Esophagus squamous epithelium (tissue), 5 donors: ENCODE measurements at places on chromosomes 6 and 20. TPM values are rescaled to one million over a fixed set of nuclear protein-coding genes. Genes with fewer than 3 reads are reported as not detected.
A peak's percentile ranks its signal among the peaks of the same experiment; 100 is the strongest.

Gene EFCAB8
- total RNA-seq: 0.38 TPM

GRCh38 chr20:44728801-44729443 lies 13.8 kb downstream of the CCN5 start:
- no peak for DNase-seq

GRCh38 chr20:37954626-37955025 lies 51.7 kb downstream of the VSTM2L start:
- DNase-seq: no peak

DNA sequence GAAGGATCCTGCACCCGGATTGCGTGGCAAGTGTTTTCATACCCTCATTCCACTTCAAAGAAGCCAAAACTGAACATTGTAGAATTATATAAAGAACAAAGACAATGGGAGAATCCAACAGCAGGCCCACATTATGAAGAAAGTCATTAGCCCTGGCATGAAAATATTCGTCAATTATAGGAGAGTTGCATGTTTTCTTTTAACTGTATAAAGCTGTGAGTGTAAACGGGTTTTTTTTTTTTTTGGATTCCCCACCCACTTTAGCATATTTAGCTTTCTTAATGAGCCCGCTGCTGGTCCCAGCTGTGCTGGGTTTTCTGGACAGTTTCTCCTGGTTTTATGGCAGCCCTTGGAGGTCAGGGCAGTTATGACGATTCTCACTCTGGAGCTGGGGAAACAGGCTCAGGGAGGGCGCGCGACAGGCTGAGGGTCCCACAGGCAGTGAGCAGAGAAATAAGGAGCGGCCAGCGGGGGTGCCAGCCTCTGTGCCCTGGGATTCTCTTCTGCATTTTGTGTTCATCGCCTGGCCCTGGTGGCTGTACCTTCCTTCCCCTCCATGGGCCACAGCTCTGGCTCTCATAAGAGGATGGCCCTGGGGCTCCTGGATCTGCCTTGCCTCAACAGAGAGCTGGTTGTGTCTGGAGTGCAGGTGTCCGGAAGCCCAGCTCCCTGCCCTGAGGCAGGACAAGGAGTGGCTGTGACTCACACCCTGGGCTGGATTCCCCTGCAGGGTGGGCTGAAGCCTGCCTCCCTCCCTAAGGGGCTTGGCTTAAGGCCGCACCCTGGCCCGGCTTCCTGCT lies 24.1 kb upstream of the SULF2 start:
- DNase-seq: no peak

Gene TPX2
- 24.6 TPM for total RNA-seq

GRCh38 chr20:60968853-60969720 lies 283.0 kb upstream of the CDH4 start:
- no peak for DNase-seq

DNA sequence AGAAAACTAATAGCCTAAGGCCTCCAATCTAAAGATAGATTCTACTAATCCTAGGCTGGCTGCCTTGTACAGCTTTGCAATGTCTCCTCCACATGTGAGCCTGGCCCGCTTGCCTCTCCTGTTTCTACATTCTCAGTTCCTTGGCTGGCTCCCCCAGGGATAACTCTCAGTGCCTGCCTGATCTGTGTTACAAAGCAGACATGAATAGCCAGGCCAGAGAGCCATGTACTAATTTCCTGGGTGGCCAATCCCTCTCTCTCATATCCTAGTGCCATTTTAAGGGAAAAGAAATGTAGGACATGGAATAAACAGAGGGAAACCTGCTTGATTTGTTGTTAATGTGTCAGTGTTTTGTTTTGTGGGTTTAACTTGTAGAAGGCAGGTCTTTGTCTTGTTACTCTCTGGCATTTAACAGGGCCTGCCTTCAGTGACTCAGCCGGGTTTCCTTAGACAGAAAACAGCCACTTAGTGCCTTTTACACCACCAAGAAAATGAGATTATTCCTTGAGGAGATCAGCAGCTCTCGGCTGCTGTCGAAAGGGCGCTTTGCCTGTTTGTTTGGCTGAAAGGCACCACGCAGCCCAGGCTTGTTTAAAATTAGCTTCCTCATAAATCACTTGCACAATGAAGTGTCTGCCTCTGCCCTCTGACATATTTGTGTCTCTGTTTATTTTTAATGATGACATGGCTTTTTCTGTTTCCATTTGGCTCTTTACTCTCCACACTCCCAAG lies 702.7 kb downstream of the MAFB start:
- no peak for DNase-seq

DNA sequence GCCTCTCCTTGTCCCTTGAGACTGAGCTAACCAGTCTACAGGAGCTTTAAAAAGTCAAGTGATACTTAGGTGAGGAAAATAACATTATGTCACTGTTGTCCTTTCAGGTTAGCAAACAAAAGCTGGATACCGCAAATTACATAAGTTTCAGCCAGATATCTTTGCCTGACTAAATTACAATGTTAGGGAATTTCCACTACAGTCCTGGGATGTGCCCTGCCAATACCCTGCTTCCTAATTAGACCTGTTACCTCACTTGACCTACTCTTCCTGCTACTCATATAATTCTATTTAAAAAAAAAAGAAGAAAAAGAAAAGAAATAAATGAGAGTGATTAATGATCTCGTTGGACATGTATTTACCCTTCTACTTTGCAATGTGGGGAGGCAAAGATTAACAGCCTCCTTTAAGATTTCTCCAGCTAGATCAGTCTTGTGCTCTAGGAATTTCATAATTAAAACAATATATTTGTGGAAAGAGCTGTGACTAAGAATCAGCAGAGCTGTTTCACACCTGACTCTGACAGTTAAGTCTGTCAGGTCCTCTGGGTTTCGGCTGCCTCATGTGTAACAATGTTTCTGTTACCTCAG lies 318.9 kb downstream of the HDGFL1 start:
- DNase-seq: no peak

DNA sequence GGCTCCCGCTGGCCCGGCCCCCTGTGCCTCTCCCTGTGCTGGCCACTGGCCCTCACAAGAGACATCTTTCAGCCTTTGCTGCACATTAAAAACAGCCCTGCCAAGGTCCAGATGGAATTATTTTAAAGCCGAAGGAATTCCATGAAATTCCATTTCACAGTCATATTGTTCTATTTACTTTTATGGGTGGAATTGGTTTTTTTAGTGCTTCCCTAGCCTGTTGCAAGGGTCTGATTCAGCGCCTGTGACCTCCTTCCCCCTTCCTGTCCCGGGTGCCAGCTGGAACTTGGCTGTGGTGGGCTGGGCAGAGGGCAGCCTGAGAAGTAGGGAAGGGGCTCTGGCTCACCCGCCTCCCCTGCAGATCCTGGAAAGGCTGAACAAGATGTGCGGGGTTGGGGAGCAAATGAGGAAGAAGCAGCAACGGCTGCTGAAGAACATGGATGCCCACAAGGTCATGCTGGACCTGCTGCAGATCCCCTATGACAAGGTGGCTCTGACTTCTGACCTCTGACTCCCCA lies 34.3 kb downstream of the UQCC2 start:
- no peak for DNase-seq

GRCh38 chr6:166511316-166511715 lies 75.2 kb downstream of the RAMACL start:
- no peak for DNase-seq

- DNase-seq: no peak
Measured at GRCh38 chr6:10854922-10855632, 16.7 kb upstream of the MAK start.

DNA sequence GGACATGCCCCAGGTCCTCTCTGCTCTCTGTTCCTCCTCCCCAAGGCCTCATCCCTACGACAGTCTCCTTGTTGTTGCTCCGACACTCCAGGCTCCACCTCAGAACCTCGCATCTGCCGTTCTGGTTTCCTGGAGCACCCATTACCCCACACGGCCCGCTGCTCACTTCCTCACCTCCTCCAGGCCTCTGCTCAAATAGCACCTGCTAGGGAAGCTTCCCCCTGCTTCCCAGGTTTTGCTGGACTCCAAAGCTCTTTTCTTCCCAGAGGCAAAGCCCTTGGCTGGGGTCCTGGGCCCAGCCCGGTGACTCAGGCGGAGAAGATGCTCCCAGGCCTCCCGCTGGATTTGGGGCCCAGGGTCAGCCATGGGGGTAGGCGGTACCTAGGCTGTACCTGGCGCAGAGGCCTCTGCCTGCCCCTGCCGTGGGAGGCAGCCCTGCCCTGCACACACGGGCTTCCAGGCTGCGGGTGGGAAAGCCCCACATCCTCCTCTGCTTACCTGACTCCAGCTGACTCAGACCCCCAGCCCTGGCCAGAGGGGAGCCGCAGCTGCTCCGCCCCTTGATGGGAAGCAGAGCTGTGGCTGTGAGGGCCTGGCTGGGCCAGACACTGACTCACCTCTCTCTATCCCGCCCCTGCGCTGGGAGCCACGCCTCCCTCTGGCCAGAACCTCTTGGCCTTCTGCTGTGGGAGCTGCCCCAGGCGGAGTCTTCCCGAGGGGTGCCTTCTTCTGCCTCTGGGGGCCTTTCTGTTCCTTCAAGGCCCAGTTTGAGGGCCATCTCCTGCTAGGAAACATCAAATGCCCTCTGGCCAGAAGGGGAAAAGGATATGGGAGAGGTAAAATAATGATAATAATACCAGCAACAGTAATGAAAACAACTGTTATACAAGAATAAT lies 130.5 kb downstream of the CEBPB start:
- peak; percentile 30 for DNase-seq

Gene CDC40
- total RNA-seq: 6.9 TPM

GRCh38 chr20:61896058-61896961 lies 169.4 kb downstream of the TAF4 start:
- no peak for DNase-seq

GRCh38 chr20:48735112-48735511 lies 92.7 kb downstream of the PREX1 start:
- DNase-seq: no peak

DNA sequence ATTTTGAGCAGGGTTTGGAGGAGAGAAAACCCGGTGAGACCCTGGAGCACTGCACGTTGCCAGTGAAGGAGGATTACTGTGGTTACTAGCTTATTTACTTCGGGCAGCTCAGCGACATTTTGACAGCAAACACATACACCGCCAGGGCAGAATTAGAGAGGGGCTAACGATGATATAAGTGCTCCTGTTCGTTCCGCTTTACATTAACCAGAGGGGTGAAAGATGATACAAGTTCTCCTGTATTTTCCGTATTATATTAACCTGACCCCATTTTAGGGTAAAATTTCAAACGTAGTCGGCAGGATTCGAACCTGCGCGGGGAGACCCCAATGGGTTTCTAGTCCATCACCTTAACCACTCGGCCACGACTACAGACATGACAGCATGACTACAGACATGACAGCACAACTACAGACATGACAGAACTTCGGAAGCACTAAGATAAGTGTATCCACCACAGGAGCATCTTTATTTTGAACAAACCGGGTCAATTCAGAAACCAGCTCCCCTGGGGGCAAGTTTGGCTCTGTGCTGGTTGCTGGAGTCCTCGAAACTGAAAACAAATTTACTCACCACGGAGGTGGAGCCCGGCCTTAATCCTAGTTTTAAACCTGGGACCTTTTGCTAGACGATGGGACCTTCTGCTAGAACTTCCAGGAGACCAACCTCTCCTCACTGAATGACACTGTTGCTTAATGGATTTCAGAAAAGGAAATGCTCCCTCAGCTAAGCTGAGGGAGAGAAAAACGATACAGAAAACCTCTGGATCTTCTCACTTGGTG lies 80.4 kb upstream of the ZNF184 start:
- DNase-seq: no peak

Gene GATA5
- total RNA-seq: 0.19 TPM

DNA sequence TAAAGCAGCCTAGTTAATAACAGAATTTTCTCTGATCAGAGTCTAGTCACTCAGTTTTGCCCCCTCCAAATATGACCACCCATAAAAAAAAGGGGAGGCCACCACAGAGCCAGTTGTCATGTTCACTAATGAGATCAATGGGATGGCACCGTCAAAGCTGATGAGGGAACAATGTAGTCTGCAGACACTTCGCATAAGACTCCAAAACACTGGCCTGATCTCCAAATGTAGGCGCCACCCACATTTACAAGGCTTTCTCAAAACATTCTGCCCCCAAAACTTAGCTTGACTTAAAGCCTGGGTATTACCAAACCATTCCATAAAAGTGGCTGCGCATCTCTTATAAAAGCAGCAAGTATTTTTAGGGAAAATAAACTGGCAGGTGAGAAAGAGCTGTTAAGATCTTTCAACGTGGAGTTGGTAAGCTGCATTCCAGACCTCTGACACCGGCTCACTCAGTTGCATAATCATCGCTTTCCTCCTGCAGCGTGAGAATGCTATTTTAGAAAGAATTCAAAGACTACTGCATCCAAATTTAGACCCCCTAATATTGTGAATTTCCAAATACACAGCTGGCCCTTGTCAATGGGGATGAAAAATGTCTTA lies 59.3 kb downstream of the TBC1D7 start:
- DNase-seq: no peak

Gene SEL1L2
- not detected for total RNA-seq

DNA sequence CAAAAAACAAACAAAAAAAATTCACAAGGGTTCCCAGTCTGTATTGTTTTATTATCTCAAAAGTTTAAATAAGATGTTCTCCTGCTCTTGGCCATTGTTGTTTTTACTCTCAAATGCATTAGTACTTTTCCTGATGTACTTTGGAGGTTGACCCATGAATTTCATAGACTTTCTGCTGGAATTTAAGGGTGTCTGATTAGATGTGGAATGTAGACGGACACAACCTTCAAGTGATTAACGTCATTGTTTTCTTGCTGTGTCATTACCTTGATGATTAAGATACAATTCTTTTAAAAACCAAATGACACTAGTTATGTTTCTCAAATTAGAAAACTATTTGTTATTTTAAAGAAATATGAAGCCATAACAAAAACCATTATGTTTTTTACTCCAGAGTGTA lies 421.4 kb upstream of the RUNX2 start:
- DNase-seq: no peak

DNA sequence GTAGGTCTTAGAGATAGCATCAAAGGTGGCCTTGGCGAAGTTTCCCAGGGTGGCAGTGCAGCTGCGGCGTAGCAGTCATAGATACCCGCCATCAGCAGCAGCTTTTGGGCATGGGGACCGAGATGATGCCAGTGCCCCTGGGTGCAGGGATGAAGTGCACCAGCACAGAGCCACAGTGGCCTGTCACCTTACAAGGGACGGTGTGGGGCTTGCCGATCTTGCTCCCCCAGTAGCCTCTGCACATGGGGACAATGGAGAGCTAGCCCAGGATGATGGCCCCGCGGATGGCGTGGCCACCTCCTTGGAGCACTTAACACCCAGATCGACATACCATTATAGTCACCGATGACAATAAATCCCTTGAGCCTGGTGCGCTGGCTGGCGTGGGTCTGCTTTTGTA lies 195.5 kb downstream of the ZMYND8 start:
- DNase-seq: no peak

Gene GGTLC1
- total RNA-seq: not detected

GRCh38 chr6:56652231-56652630 lies 9.5 kb upstream of the DST start:
- DNase-seq: no peak

Gene SLC17A3
- not detected for total RNA-seq

GRCh38 chr6:144310765-144311164 lies 25.6 kb downstream of the UTRN start:
- DNase-seq: no peak

DNA sequence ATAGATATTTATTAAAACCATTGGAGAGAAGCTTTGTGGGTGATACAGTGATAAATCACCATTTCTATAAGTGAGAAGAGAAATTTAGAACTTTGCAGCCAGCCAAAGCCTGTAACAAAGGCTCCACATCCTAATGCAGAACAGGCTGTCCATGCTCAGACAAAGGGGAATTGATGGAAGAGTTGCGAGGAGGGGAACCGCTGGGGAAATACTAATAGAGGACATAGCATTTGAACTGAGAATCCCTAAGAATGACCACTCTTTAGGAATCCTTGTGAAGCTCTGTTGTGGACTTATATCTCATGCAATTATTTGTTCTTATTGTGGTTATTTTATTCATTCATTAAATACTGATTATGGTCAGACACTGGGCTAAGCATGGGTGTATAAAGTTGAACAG lies 167.8 kb downstream of the PHF3 start:
- DNase-seq: no peak

Gene HEY2
- 2.8 TPM for total RNA-seq

Gene EYA4
- 1.00 TPM for total RNA-seq
